ENCODE measurements at places on chromosomes 3 and 15.
A peak's percentile ranks its signal among the peaks of the same experiment; 100 is the strongest.

DNA sequence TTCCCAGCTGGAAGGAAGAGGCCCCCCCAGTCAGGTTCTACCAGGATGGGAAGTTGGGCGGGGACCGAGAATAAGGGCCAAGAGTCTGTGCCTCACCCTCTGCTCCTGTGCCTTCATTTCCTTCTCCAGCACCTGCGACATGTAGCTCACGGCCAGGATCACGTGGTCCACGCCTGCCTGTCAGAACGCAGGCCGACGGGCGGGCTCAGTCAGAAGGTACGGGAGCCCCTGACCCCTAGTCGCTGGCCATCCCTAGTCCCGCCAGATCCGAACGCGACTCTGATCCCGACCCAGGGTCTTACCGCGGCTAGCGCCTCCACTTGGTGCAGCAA is 489 bp downstream of the GMPPB start:
- no peak for DNase-seq

GRCh38 chr15:59247364-59247763 is 40.7 kb downstream of the LDHAL6B start:
- DNase-seq: peak; percentile 39

GRCh38 chr15:36841193-36841592 is 259.2 kb downstream of the MEIS2 start:
- DNase-seq: no peak

DNA sequence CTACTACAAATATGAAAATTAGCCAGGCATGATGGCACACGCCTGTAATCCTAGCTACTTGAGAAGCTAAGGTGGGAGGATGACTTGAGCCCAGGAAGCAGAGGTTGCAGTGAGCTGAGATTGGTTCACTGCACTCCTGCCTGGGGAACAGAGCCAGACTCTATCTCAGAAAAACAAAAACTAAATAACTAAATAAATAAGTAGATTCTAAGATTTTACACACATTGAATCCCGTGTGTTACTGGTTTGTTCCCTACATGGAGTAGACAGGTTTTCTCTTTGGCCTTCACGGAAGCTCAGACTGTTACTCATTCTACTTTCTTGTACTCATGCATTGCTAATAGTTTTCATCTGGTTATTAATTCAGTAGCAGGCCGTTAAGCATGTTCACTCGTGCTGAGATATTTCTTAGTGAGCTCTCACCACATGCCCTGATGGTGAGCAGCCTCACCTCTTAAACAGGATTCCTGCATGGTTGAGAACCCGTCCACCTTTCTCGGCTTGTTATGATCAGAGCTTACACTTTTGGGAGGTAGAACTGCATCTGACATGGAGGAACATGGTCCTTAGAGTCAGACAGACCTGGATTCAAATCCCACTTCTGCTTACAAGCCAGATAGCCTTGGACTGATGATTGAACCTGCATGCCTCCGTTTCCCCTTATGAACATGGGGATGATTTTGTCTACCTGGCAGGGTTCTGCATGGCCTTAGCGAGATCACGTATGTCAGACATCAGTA is 49.1 kb downstream of the CMTM7 start:
- DNase-seq: no peak

- no peak for DNase-seq
These were observed 1.9 kb downstream of the TNIK start for GRCh38 chr3:171458071-171458863.
